Activated CD4-positive, alpha-beta T cell treated with anti-CD3 and anti-CD28 coated beads, Interleukin-2, amount 50 U/mL, for 4 hours (primary cell): ENCODE measurements at places on chromosomes 4 and X.

DNA sequence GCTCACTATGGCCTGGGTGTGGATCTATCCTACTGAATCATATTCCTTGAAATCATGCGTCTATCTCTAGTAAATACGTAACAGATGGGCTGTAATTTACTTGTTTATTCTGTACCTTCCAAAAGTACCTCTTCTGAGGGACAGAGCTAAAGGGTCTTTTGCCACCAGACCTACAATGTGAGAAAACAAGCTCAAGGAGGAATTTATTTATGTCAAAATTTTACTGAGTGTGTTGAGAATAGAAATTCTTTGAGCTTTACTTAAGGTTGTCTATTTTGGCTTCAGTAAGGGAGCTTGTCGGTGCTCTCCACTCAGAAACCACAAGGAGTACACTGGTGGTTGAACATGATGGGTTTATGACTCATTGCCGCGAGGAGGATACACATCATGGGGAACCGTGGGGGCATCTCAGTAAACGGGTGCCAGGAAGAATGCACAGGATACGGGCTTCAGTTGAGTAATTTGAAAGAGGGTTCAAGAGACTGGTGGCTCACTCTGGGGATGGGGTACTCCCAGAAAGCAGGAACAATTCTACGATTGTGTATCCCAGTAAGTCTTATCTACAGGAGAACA is 3.0 kb downstream of the ANK2 start:
- no peak for DNase-seq

- no peak for DNase-seq
Measured at GRCh38 chr4:118307643-118308042, 45.2 kb downstream of the PRSS12 start.

- no peak for DNase-seq
Measured at GRCh38 chrX:84469226-84469625, 33.0 kb downstream of the HDX start.

- no peak for DNase-seq
Measured at GRCh38 chr4:186581421-186581820, 26.1 kb upstream of the MTNR1A start.

GRCh38 chr4:119302073-119302832 is 19.7 kb downstream of the FABP2 start:
- no peak for DNase-seq

DNA sequence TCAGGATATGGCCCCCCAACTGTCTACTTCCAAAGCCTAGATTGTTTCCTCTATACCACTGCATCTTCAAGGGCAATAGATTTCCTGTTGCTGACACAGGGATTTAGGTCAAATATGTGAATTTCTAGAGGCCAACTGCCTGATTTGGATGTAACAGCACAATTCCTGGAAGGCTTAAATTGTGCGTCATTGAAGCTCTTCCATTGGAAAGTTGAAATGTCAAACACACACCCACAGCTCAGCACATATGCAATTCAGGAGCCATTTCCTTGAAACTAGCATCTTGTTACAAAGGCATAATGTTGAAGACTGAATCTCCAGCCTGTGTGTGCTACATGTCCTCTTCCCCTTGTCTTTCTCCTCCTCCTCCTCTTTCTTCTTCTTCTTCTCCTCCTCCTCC is 158.6 kb downstream of the STK32B start:
- no peak for DNase-seq

DNA sequence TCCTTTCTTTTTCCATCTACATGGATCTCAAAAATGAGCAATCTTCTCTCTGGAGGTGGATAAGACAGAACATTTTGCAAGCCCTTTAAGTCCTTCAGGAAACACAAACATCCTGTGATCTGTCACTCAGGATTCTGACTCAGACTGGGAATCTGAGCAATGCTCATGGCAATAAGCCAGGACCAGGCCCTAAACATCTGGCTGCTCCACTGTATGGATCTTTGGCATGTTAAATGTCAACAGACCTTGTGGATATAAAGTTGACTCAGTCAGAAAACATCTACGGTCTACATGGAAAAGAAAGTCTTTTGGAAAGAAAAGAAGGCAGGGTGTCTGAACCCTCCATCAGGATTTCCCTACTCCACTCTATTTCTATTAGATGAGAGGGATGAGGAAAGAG is 17.8 kb upstream of the CHIC2 start:
- DNase-seq = no peak

GRCh38 chr4:56666279-56666678 is 14.8 kb downstream of the HOPX start:
- DNase-seq = no peak

DNA sequence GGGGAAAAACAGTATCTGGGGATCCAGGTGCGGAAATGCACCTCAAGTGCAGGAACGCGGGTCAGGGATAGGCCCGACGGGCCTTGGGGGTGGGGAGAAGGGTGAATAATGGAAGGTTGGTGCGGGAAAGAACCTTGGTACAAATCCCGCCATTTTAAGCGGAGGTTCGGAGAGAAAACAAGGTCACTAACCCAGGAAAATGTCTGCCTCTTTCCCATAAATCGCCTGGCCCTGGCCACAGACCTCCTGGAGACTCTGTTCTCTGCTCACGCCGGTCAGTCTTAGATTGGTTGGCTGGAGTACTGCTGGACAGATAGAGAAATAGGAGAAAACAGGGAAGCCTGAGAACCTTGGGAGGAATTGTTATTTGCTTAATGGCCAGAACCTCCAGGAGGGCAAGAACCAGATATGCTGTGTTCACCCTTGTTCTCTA is 897 bp upstream of the FBXL5 start:
- DNase-seq = no peak

DNA sequence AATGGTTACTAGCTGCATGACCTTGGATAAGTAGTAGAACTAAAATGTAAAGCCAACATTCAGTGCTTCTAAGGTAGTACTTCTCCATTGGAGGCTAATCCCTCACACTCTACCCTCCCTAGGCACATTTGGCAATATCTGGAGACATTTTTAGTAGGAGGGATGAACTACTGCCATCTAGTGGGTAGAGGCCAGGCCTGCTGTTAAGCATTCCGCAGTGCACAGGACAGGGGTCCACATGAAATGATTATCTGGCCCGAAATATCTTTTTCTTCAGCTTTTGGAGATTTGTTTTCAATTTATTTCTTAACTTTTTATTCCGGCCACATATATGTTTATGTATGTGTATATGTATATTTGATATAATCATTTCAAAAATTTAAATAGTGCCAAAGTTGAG is 36.0 kb upstream of the SPANXC start:
- DNase-seq = no peak
